HFFc6 (cell line): ENCODE measurements at places on chromosomes 4 and X.

- peaks cover 6% of the 10 kb centered on the region for H3K36me3 ChIP-seq
- no peak overlapping the region for H3K4me3 ChIP-seq
- H3K27me3 ChIP-seq, result no peaks in the 10 kb centered on the region
- no peaks in the 10 kb centered on the region for H3K4me1 ChIP-seq
- no peak overlapping the region for H3K27ac ChIP-seq
- no peak for DNase-seq
These were observed 77.7 kb downstream of the CC2D2A start for GRCh38 chr4:15547392-15547791.

DNA sequence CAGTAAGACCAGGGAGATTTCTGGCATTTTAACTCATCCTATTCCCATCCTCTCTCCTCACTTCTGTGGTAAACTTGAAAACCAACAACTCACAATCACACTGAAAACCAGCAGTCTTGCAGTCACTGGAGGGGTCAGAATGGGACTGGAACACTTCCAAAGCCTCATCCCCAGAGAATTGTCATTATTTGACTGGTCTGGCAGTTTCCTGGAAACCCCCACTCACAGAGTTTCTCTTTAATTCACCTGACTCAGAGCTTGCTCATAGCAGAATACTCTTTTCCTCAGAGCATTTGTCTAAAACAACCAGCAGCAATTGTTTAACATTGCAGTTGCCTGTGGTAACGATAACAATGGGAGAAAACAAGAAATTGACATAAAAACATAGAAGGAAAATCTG is 7.3 kb upstream of the RAB9B start:
- no peak for DNase-seq
- no peak overlapping the region for H3K27ac ChIP-seq
- H3K27me3 ChIP-seq, result no peaks in the 10 kb centered on the region; the same call in 1 of the 2 replicates
- peaks cover 6% of the 10 kb centered on the region for H3K36me3 ChIP-seq

- H3K27ac ChIP-seq, result no peak overlapping the region
- DNase-seq, result no peak
- no peak overlapping the region for H3K4me3 ChIP-seq
- no peaks in the 10 kb centered on the region; the same call in 1 of the 2 replicates for H3K27me3 ChIP-seq
These were observed 33.8 kb downstream of the F8 start for GRCh38 chrX:154988719-154989118.

DNA sequence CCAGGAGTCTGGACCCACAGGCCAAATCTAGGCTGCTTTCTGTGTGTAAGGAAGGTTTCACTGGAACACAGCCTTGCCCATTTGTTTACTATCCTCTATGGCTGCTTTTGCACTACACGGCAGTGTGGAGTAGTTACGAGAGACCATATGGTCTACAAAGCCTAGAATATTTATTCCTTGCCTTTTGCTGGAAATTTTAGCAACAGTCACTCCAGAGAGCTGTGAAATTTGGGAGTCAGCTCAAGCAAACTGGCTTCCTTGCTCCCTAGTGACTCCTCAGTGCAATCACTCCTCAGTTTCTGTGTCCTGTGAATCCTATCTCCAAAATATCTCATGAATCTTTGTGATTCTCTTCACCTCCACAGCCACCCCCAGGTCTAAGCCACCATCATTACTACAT is 99.0 kb upstream of the CPEB2 start:
- no peaks in the 10 kb centered on the region for H3K36me3 ChIP-seq
- no peak overlapping the region for H3K27ac ChIP-seq
- DNase-seq, result no peak
- peaks cover 6% of the 10 kb centered on the region; the same call in 1 of the 2 replicates for H3K27me3 ChIP-seq
- H3K4me3 ChIP-seq, result no peak overlapping the region
- H3K4me1 ChIP-seq, result no peaks in the 10 kb centered on the region

DNA sequence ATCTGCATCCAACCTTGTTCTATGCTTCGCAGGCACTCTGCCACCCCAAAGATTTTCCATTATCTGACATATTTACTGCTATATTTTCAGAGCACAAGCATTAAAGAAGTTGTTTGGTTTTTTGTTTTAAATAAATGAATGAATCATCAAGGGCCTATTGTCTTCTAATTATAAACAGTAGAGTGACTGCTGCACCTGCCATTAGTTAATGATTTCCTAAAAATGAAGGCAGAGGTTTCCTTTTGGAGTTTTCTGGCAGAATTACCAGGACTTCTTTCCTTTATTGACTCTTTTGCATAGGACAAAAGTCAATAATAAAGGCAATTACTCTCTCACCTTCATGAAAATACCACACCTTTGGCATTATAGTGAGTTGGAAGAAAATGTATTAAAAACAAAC is 238.1 kb downstream of the INPP4B start:
- peaks cover 11% of the 10 kb centered on the region for H3K4me1 ChIP-seq
- no peak for DNase-seq
- H3K36me3 ChIP-seq, result peaks cover 36% of the 10 kb centered on the region
- no peaks in the 10 kb centered on the region for H3K27me3 ChIP-seq
- H3K4me3 ChIP-seq, result no peak overlapping the region

- peaks cover 27% of the 10 kb centered on the region for H3K4me1 ChIP-seq
- peaks cover 18% of the 10 kb centered on the region for H3K36me3 ChIP-seq
- H3K27ac ChIP-seq, result peak overlapping the region; percentile 77
- H3K27me3 ChIP-seq, result no peaks in the 10 kb centered on the region
- H3K4me3 ChIP-seq, result no peak overlapping the region; the same call in 1 of the 2 replicates
These were observed 195.7 kb downstream of the ARHGAP10 start for GRCh38 chr4:147927377-147928137.

DNA sequence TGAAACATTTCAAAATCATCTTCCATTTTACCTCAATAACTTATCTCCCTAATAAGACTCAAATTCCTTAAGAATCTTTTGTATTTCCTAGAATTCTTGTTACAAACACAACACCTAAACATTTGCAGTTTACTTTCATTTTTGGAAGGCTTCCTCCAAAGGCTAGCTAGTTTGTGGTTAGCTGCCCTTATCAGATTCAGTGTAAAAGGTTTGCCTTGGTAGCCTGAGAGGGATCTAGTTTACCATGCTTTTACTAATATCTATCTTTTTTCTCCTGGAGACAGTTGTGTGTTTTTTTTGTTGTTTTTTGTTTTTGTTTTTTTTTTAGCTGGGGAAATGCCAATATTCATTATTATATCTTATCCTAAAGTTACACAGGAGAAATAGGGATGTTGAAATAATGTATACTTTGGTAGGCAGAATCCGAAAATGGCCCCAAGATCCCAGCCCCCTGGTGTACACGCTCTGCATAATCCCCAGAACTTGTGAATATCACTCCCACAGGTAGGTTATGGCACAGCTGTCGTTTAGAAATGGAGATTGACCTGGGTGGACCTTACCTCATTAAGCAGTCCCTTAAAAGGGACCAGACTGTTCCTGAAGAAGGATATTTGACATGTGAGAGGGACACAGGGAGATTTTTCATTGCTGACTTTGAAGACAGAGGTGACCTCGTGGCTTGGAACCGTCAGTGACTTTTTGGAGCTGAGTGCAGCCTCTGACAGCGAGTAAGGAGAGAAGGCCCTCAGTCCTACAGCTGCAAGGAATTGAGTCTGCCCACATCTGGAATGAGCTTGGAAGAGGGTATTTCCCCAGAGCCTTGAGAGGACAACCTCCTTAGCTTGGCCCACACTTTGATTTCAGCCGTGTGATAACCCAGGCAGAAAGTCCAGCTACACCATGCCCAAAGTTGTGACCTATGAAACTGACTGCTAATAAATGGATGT is 33.4 kb downstream of the SEPTIN11 start:
- H3K4me3 ChIP-seq, result peak overlapping the region; percentile 84
- peaks cover 27% of the 10 kb centered on the region for H3K27me3 ChIP-seq
- peaks cover 100% of the 10 kb centered on the region for H3K4me1 ChIP-seq
- peaks cover 66% of the 10 kb centered on the region for H3K36me3 ChIP-seq
- DNase-seq, result no peak

DNA sequence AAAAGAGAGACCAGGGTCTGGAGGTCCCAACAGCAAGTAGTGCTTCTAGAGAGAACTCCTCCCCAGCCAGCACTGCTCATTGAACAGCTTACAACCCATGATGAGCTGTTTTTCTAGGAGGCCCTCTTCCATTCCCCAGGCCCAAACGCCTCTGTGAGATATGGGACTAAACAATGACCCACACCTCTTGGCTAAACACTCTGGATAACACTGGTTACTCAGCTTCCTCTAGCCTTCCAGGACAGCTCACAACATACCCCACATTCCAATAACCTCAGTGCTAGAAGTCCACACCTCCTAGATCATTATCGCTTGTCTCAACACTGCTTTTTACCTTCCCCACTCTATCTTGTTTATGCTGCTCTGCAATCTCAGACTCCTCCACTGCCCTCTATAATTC is 35.4 kb upstream of the PGRMC2 start:
- H3K27ac ChIP-seq, result no peak overlapping the region
- H3K27me3 ChIP-seq, result no peaks in the 10 kb centered on the region; the same call in 1 of the 2 replicates
- no peak overlapping the region for H3K4me3 ChIP-seq
- no peaks in the 10 kb centered on the region; the same call in 1 of the 2 replicates for H3K36me3 ChIP-seq

DNA sequence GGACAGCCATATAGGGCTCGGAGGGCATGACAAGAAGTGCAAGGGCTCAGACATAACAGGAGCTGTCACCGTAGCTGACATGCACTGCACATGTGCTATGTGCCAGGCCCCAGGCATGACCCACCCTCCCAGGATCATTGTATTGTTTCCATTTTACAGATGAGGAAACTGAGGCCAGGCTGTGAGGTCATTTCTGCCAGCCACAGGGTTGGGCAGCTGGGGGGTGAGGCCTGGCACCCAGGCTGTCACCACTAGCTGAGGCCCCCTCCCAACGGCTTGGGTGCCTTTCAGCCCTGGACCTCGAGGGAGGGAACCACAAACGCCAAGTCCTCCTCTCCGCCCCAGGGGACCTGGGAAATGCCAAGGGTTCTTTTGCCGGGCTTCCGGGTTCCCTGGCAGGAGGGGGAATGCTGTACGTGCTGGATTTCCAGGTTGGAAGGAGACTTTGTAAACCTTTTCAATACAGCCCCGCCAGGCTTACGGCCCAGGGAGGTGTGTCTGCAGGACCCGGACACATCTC is 12.6 kb downstream of the TREX2 start:
- H3K27me3 ChIP-seq, result peaks cover 8% of the 10 kb centered on the region
- no peaks in the 10 kb centered on the region for H3K4me1 ChIP-seq

GRCh38 chr4:186216465-186217024 is 10.8 kb upstream of the KLKB1 start:
- no peak for DNase-seq
- H3K27me3 ChIP-seq, result no peaks in the 10 kb centered on the region; the same call in 1 of the 2 replicates
- H3K27ac ChIP-seq, result no peak overlapping the region
- H3K4me3 ChIP-seq, result no peak overlapping the region
- H3K4me1 ChIP-seq, result no peaks in the 10 kb centered on the region

GRCh38 chrX:17030580-17031270 is 84.3 kb downstream of the REPS2 start:
- H3K36me3 ChIP-seq, result no peaks in the 10 kb centered on the region
- H3K4me1 ChIP-seq, result no peaks in the 10 kb centered on the region
- no peak overlapping the region for H3K27ac ChIP-seq
- peaks cover 9% of the 10 kb centered on the region for H3K27me3 ChIP-seq

- H3K27me3 ChIP-seq, result peaks cover 1% of the 10 kb centered on the region; the same call in 1 of the 2 replicates
- H3K36me3 ChIP-seq, result no peaks in the 10 kb centered on the region
- H3K4me1 ChIP-seq, result no peaks in the 10 kb centered on the region
- DNase-seq, result no peak
- H3K27ac ChIP-seq, result no peak overlapping the region
These were observed 24.2 kb upstream of the ARHGEF9 start for GRCh38 chrX:63809173-63809572.

DNA sequence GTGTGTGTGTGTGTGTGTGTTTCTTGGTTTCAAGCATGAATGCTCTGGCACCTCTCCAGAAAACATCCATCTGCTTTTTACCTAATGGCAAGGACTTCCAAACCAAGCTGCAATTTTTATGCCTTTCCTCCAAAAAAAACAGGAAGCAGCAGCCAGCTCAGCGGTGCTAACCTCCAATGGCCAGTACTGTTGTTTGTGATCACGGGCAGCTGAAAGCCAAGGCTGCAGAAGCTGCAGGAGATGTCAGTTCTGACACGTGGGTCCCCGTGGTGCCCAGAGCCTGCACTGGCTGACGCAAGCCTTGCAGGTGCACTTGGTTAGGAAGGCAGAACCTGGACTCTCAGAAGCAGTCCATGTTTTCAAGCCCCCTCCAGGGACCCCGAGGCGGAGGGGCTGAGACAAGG is 313.6 kb upstream of the DDX53 start:
- DNase-seq, result peak; percentile 59
- H3K4me1 ChIP-seq, result peaks cover 28% of the 10 kb centered on the region
- no peaks in the 10 kb centered on the region for H3K27me3 ChIP-seq
- H3K4me3 ChIP-seq, result no peak overlapping the region
- H3K36me3 ChIP-seq, result no peaks in the 10 kb centered on the region

DNA sequence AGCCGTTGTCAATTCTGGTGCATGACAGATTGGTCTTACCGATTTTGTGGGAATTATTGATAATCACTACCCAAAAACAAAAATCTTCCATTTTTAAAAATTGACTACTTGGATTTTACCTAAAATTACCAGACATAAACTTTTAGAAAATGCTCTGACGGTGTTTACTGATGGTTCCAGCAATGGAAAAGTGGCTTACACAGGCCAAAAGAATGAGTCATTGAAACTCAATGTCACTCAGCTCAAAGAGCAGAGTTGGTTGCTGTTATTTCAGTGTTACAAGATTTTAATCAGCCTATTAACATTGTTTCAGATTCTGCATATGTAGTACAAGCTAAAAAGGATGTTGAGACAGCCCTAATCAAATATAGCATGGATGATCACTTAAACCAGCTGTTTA is 23.0 kb upstream of the UGT2B17 start:
- 0 out of 2 replicates have a peak, but pooled peaks cover under 1% of the 10 kb centered on the region for H3K36me3 ChIP-seq
- H3K4me3 ChIP-seq, result no peak overlapping the region
- H3K27ac ChIP-seq, result no peak overlapping the region
- no peaks in the 10 kb centered on the region for H3K4me1 ChIP-seq
- DNase-seq, result no peak
- no peaks in the 10 kb centered on the region; the same call in 1 of the 2 replicates for H3K27me3 ChIP-seq
